ENCODE measurements at places on chromosomes 11 and 22. TPM values are rescaled to one million over a fixed set of nuclear protein-coding genes. Genes with fewer than 3 reads are reported as not detected.

- H3K27ac ChIP-seq, result no peak overlapping the region
These were observed 414.5 kb upstream of the SYN3 start for GRCh38 chr22:33472462-33473344.

GRCh38 chr11:28969832-28970231 lies 861.6 kb downstream of the METTL15 start:
- H3K4me1 ChIP-seq, result no peaks in the 10 kb centered on the region
- no peak overlapping the region for H3K27ac ChIP-seq
- no peaks in the 10 kb centered on the region for H3K36me3 ChIP-seq
- no peaks in the 10 kb centered on the region for H3K27me3 ChIP-seq

The OR4D11 gene
- total RNA-seq, result not detected

- no peaks in the 10 kb centered on the region for H3K27me3 ChIP-seq
- H3K4me1 ChIP-seq, result no peaks in the 10 kb centered on the region
- no peak overlapping the region for H3K4me3 ChIP-seq
- DNase-seq, result no peak
These were observed 64.5 kb upstream of the CRTAM start for GRCh38 chr11:122773781-122774266.

DNA sequence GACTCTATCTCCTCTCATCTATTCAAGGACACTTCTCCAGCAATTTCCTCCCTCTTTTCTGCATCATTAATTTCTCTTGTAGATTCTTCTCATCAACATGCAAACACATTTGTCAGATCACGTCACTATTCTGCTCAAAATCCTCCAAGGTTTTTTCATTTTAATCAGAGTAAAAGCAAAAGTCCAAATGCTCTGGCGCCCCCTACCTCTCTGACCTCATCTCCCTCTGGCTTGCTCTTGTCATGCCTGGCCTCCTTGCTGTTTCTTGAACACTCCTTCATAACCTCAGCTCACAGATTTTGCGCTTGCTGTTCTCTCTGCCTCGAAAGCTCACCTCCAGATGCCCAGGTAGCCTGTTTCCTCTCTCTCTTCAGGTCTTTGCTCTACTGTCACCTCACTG lies 22.4 kb downstream of the RTCB start:
- H3K27me3 ChIP-seq, result no peaks in the 10 kb centered on the region
- no peak for DNase-seq
- H3K36me3 ChIP-seq, result 0 out of 2 replicates have a peak, but pooled peaks cover 3% of the 10 kb centered on the region
- H3K4me1 ChIP-seq, result no peaks in the 10 kb centered on the region
- no peak overlapping the region for H3K27ac ChIP-seq

The TEX54 gene
- total RNA-seq, result 0.95 TPM

- H3K36me3 ChIP-seq, result no peaks in the 10 kb centered on the region
- H3K4me3 ChIP-seq, result no peak overlapping the region
- H3K27ac ChIP-seq, result no peak overlapping the region
These were observed 256.0 kb downstream of the ST3GAL4 start for GRCh38 chr11:126611438-126611837.

DNA sequence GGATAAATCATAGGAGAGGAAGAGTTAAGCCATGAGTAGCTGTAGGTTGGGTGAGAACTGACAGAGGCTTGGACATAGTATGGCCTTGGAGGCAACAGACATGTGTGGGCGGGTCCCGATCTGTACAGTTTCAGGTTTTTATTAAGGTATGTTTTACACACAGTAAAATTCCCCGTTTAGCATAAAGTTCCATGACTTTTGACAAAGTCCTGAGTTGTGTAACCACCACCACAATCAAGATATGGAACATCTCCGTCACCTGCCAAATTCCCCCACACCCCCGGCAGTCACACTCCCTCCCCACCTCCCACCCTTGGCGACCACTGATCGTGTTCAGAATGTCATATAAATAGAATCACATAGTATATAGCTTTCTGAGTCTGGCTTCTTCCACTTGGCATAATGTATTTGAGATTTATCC lies 68.1 kb downstream of the GRIK4 start:
- no peak overlapping the region for H3K27ac ChIP-seq
- no peaks in the 10 kb centered on the region for H3K36me3 ChIP-seq
- no peak overlapping the region for H3K4me3 ChIP-seq
- H3K4me1 ChIP-seq, result no peaks in the 10 kb centered on the region

DNA sequence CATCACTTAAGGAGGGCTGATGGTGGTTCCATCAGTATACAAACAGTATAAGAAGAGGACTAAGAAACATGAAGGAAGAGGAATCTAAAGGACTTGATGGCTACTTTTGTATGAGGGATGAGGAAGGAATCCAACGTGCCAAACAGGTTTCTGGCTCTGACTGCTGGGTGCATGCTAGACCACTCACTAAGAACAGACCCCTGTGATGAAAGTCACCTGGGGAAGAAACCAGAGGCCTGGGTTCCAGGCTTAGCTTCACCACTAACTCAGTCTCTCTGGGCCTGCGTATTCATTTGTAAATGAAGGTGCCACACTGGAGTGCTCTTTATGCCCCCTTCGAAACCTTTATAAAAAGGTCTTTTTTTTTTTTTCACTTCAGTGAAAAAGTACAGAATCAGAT lies 55.1 kb downstream of the AAMDC start:
- no peak for DNase-seq
- no peak overlapping the region for H3K4me3 ChIP-seq
- no peak overlapping the region for H3K27ac ChIP-seq
- peaks cover 5% of the 10 kb centered on the region for H3K36me3 ChIP-seq
- no peaks in the 10 kb centered on the region for H3K27me3 ChIP-seq

DNA sequence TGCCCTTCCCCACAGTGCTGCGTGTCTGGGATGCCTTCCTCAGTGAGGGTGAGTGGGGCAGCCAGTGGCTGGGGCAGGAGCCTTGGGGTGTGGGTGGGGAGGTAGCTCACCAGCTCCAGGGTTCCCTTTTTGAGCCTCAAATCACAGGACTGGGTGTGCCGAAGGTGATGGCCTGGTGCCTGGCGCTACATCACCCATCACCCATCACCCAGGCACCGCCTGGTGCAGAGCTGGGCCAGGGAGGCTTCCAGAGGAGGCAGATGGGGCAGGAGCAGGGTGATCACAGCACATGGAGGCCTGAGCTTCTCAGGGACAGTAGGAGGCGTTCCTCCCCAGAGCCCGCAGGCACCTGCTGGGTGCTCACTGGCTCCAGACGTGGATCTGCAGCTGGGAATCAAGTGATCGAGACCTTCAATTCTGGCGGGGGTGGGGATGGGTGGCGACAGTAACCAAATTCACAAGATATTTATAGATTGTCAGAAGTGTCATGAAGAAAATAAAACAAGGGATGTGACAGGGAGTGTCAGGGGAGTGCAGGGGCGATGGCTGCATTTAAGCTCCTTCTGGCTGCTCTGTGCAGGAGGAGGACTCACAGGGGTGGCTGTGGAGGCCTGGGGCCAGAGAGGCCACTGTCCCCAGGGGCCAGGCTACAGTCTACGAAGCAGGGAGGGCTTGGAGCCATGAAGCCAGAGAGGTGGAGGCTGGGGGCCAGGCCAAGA lies 3.2 kb downstream of the TBC1D10C start:
- H3K27ac ChIP-seq, result no peak overlapping the region
- no peaks in the 10 kb centered on the region for H3K27me3 ChIP-seq
- peaks cover 1% of the 10 kb centered on the region for H3K4me1 ChIP-seq
- H3K4me3 ChIP-seq, result no peak overlapping the region

Data from Caco-2 (cell line).